Activated CD8-positive, alpha-beta memory T cell treated with anti-CD3 and anti-CD28 coated beads, Interleukin-2, amount 10 ng/mL, durations not matched to agents 7 days and 5 days (primary cell): ENCODE measurements at places on chromosomes 1 and 21.

DNA sequence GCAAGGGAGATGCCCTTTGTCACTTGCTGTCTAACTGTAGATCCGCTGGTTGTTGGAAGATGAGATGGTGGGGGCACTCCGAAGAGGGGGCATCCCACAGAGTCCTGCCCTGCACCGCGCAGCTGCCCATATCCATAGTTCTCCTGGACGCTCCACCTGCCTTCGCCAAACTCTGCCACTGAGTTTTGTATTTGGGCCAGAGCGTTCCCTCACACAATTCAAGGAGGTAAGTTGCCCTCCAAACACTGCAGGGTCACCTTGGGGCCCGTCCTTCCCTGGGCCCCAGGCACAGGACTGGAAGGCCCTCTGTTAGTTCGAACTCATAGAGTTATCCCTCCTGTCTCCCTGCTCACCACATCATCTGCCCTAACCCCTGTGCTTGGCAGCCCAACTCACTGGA lies 22.1 kb downstream of the HYI start:
- H3K4me1 ChIP-seq = no peaks in the 10 kb centered on the region
- no peak overlapping the region for H3K27ac ChIP-seq
- no peak overlapping the region for H3K4me3 ChIP-seq
- H3K27me3 ChIP-seq = no peaks in the 10 kb centered on the region
- H3K36me3 ChIP-seq = peaks cover 16% of the 10 kb centered on the region
- DNase-seq = no peak

DNA sequence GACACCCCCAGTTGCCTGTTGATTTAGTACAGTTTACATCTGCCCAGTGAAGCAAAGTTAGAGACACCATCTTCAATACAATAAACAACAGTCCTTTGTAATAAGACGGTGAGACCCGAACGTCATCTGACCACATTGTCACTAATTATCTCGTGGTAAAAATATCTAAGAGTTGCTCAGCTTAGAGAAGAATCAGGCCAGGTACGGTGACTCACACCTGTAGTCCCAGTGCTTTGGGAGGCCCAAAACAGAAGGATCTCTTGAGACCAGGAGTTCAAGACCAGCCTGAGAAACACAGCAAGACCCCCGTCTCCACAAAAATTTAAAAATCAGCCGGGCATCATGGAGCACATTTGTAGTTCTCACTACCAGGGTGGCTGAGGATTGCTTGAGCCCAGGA lies 53.5 kb downstream of the CD34 start:
- peaks cover 37% of the 10 kb centered on the region for H3K36me3 ChIP-seq
- H3K27me3 ChIP-seq = no peaks in the 10 kb centered on the region
- H3K4me3 ChIP-seq = no peak overlapping the region
- DNase-seq = no peak
- peaks cover 50% of the 10 kb centered on the region for H3K4me1 ChIP-seq

DNA sequence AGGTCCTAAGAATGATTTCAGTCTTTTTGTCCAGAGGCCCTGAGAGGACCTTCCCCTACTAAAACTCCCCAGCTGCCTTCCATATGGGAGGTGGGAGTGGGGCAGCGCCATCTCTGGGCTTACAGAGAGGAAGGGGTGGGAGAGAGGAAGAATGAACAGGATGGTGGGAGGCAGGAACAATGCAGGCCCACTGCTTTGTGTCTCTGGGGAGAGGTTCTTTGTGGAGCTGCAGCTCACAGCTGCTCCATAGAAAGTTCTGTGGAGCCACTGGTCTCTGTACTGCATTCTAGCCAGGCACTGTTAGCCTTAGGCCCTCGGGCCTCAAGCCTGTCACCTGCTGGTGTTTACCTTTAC lies 43.6 kb upstream of the A3GALT2 start:
- no peak overlapping the region for H3K27ac ChIP-seq
- H3K4me3 ChIP-seq = no peak overlapping the region
- no peaks in the 10 kb centered on the region for H3K36me3 ChIP-seq
- H3K27me3 ChIP-seq = no peaks in the 10 kb centered on the region
- peaks cover 4% of the 10 kb centered on the region for H3K4me1 ChIP-seq

GRCh38 chr1:151367658-151368392 lies 4.7 kb downstream of the SELENBP1 start:
- H3K4me1 ChIP-seq = no peaks in the 10 kb centered on the region
- H3K36me3 ChIP-seq = peaks cover 2% of the 10 kb centered on the region
- H3K4me3 ChIP-seq = no peak overlapping the region
- DNase-seq = no peak
- no peak overlapping the region for H3K27ac ChIP-seq

DNA sequence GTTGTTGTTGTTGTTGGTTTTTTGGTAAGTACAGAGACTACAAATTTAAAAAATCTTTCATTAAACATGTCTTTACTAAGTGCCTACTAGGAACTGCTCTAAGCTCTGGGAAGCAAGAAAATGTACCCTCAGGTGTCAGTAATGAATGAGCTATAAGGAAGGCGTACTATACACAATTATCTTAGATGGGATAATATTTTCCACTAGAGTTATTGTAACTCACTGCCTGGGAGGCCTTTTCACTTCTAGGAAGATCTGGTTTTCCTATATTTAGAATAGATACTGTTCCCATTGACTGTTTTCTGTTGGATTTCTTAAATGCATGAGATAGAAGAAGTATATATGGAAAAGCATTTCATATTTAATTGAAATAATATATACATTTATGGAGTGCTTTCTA lies 19.6 kb downstream of the CLIC4 start:
- H3K36me3 ChIP-seq = no peaks in the 10 kb centered on the region
- no peak overlapping the region for H3K4me3 ChIP-seq
- no peak for DNase-seq
- H3K27me3 ChIP-seq = peaks cover 3% of the 10 kb centered on the region

DNA sequence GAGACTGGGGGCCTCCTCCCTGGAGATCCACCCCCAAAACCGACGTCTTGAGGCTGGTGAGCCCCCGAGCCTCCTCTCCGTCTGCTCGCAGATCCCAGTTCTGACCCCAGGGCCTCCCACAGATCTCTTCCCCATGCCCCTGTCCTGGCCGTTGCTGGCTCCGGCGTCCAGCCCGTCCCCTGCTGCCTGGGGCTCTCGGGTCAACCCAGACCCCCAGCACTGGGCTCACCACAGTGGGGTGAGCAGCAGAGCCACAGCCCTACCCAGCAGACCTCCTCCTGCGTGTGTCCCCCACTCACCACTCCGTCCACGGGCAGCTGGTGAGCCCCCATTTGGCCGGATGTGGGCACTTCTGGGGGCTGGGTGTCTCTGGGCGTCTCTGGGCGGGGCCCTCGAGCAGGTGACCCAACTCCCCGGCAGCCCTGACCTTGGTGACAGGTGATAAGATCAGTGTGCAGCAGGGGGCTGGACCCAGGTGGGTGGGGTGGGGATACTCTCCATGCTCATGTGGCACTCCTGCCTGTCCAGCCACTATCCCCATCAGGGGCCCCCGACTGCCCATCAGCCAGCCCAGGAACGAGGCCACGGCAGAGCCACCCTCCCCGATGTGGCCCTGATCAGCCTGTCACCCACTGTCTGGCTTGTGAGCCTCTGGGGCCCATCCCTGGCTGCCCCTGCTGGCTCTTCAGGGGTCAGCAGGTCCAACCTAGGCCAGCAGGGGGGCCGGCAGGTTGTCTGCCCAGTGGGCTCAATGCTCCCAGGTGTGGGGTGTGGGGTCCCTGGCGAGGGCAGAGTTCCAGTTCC lies 709 bp downstream of the TNFRSF14 start:
- H3K36me3 ChIP-seq = peaks cover 11% of the 10 kb centered on the region
- H3K4me1 ChIP-seq = peaks cover 34% of the 10 kb centered on the region
- H3K4me3 ChIP-seq = peak overlapping the region; percentile 98
- DNase-seq = peak; percentile 86
- no peaks in the 10 kb centered on the region for H3K27me3 ChIP-seq

DNA sequence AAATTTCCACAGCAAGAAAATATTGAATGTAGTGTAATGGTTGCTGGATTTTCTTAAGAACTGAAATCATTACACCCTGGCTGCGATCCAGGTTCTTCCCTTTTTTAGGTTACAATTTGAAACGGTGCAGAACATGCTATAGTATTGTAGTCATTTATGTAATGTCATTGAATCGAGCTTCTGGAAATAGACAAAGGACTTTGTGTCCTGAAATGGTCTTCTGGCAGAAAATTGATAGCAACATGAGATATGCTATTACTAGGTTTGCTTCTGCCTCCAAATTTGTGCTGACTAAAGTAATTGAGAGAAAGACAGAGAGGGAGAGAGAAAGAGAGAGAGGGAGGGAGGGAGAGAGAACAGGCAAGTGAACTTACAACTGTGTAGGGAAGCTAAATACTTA lies 146.2 kb upstream of the NFIA start:
- H3K4me3 ChIP-seq = no peak overlapping the region
- peaks cover 29% of the 10 kb centered on the region for H3K27me3 ChIP-seq
- DNase-seq = no peak
- no peaks in the 10 kb centered on the region for H3K4me1 ChIP-seq

GRCh38 chr1:203149188-203149840 lies 21.8 kb downstream of the ADORA1 start:
- H3K36me3 ChIP-seq = no peaks in the 10 kb centered on the region
- no peak overlapping the region for H3K4me3 ChIP-seq

DNA sequence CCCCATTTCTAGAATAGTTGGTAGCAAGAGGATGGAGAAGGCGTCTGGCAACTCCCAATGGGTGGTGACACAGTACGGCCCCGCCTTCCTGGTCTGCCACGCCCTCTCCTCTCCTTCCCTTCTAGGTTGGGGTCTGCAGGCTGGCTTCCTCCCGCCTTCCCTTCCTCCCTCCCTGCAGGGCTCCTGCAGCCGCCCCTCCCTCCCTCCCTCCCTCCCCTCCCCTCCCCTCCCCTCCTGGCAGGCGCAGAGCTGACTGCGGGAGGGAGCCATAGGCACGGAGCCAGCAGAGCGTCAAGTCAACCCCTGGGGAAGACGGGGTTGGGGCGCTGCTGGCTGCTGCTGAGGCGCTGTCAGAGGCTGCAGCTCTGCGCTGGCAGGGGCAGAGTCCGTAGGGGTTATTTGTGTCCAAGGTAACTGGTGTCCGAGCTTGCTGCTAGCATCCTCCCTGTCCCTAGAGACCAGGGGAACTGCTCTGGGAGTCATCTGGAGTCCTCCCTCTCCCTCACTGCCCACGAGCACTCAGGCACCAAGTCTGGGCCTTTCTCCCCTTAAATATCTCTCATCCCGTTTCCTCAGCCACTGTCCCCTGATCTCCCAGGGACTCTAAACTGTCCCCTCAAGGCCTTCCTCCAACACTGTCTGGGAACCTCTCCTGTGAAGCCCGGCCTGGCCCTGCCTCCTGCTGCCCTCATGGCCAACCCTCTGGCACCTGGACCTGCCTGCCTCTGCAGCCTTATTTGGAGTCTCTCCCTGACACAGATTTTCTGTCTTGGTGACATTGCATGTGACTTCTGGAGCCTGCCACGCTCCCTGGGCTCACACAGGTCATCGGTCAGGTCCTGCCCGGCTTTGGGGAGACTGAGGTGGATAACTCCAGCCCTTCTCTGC lies 57.4 kb upstream of the ACOT11 start:
- DNase-seq = no peak
- H3K27ac ChIP-seq = no peak overlapping the region
- H3K36me3 ChIP-seq = no peaks in the 10 kb centered on the region
- peaks cover 26% of the 10 kb centered on the region for H3K4me1 ChIP-seq

DNA sequence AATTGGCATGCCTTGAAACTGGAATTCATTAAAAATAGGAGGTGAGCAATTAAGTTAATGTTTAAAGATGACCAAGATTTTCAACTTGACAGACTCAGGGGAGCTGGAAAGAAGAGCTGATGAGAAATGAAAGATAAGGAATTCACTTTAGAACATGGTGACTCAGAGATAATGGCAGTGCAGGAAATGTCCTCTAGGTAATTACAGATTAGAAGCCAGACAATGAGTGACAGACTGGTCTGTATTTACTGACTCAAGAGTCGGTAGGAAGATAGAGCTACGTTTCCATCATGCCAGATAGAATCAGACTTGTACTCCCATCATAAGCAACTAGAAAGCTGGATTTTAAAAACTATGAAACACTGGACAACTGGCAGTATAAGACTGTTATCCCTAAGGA lies 151.6 kb downstream of the AJAP1 start:
- no peak for DNase-seq
- no peaks in the 10 kb centered on the region for H3K36me3 ChIP-seq
- no peak overlapping the region for H3K4me3 ChIP-seq
- H3K27ac ChIP-seq = no peak overlapping the region

- no peak for DNase-seq
- no peaks in the 10 kb centered on the region for H3K36me3 ChIP-seq
- peaks cover 32% of the 10 kb centered on the region for H3K27me3 ChIP-seq
- no peak overlapping the region for H3K4me3 ChIP-seq
- no peak overlapping the region for H3K27ac ChIP-seq
These were observed 5.2 kb downstream of the MTARC1 start for GRCh38 chr1:220791956-220792355.

DNA sequence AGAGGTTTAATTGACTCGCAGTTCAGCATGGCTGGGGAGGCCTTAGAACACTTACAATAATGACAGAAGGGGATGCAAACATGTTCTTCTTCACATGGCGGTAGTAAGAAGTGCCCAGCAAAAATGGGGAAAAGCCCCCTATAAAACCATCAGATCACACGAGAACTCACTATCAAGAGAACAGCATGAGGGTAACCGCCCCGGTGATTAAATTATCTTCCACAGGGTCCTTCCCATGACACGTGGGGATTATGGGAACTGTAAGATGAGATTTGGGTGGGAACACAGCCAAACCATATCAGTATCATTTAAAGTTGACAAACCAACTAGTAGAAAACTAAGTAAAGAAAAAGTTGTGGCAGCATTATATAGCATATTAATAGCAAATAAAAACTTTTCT lies 71.3 kb upstream of the DNAJC6 start:
- no peak for DNase-seq
- peaks cover 21% of the 10 kb centered on the region for H3K27me3 ChIP-seq
- H3K36me3 ChIP-seq = peaks cover 5% of the 10 kb centered on the region
- H3K4me3 ChIP-seq = no peak overlapping the region
- no peak overlapping the region for H3K27ac ChIP-seq
- H3K4me1 ChIP-seq = peaks cover 5% of the 10 kb centered on the region

GRCh38 chr1:95957748-95958147 lies 723.7 kb downstream of the RWDD3 start:
- no peaks in the 10 kb centered on the region for H3K27me3 ChIP-seq
- H3K4me1 ChIP-seq = no peaks in the 10 kb centered on the region
- no peak overlapping the region for H3K4me3 ChIP-seq
- H3K27ac ChIP-seq = no peak overlapping the region

- no peaks in the 10 kb centered on the region for H3K27me3 ChIP-seq
- H3K4me3 ChIP-seq = no peak overlapping the region
- no peaks in the 10 kb centered on the region for H3K36me3 ChIP-seq
- DNase-seq = no peak
These were observed 447.3 kb downstream of the PLA2G4A start for GRCh38 chr1:187275985-187276575.

GRCh38 chr1:145751491-145752037 lies 32.3 kb downstream of the CD160 start:
- no peaks in the 10 kb centered on the region for H3K27me3 ChIP-seq
- DNase-seq = no peak
- no peak overlapping the region for H3K27ac ChIP-seq
- no peaks in the 10 kb centered on the region for H3K4me1 ChIP-seq
- H3K36me3 ChIP-seq = peaks cover 27% of the 10 kb centered on the region
